Esophagus muscularis mucosa (tissue), 4 donors: ENCODE measurements at places on chromosomes 12 and 14. TPM values are rescaled to one million over a fixed set of nuclear protein-coding genes. Genes with fewer than 3 reads are reported as not detected.

DNA sequence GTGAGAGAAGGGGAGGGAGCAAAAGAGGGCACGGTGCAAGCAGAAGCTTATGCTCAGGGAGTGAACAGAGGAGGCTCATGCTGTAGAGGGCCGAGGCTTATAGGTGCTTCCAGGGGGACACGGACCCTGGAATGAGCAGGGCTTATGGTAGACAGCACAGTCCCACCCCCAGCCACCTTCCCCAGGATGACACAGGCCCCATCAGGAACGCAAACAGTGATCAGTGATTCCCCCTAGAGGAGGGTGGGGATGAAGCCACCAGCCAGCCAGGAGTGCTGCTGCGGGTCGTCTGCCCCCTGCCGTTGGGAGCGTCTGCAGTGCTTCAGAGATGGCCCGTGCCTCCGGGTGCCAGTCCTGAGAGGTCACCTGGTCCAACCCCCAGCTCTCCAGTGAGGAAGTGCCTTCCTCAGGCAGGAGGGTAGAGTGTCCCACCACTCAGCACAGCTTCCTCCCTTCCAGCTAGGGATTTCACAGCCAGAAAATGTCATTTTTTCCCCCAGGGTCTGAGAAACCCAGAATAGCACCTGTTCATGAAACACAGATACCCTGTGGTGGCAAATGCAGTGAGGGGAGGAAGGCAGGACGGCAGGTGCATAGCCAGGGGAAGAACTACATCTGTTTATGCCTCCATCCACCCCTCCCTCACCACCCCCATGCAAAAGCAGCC lies 60.7 kb downstream of the SLC6A12 start:
- H3K36me3 ChIP-seq = no peaks in the 10 kb centered on the region
- H3K27ac ChIP-seq = no peak overlapping the region
- peaks cover 55% of the 10 kb centered on the region for H3K27me3 ChIP-seq

MYF6 gene
- 0.29 TPM for total RNA-seq

DNA sequence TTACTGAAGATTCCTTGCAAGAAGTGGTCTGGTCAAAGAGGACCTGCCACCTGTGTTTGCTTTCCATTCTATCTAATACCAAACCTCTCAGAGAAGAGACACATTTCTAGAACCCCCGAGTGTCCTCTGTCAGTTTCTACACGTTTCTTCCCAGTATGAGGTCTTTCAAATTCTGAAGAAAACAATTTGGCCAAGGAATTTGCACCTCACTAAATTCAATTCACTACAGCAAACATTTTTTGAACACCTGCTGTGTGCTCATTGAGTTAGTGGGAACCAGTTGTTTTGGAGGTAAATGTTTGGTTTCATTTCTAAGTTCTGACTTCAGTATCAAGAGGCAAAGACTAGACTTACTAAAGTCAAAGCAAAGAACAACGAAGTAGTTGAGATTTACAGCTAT lies 19.4 kb downstream of the GPR19 start:
- no peak overlapping the region for H3K27ac ChIP-seq
- no peak for DNase-seq
- H3K36me3 ChIP-seq = no peaks in the 10 kb centered on the region
- no peak overlapping the region for H3K4me3 ChIP-seq
- no peaks in the 10 kb centered on the region for H3K27me3 ChIP-seq
- H3K4me1 ChIP-seq = no peaks in the 10 kb centered on the region

GRCh38 chr14:96920820-96921219 lies 123.6 kb downstream of the VRK1 start:
- H3K27me3 ChIP-seq = no peaks in the 10 kb centered on the region
- no peak overlapping the region for H3K27ac ChIP-seq
- no peak overlapping the region for H3K4me3 ChIP-seq
- DNase-seq = no peak

GRCh38 chr12:59761542-59761941 lies 165.7 kb downstream of the SLC16A7 start:
- DNase-seq = no peak
- H3K4me1 ChIP-seq = no peaks in the 10 kb centered on the region
- H3K27me3 ChIP-seq = no peaks in the 10 kb centered on the region

DNA sequence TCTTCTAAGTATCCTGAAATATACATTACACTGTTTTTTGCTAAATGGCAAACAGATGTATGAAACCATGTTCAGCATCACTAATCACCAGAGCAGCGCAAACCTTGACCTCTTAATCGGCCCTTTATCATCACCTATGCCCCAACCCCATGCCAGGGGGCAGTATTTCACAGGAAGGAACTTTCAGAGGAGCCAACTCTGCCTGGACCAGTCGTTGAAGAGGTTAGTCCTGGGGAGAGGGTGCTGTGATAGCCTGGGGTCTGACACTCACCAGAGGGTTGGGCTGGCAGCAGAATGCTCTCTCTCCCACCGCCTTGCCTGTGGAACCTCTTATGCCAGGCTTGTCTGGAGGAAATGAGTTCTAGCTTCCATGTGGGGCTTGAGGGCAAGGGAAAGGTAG lies 411.7 kb downstream of the TMEM117 start:
- no peaks in the 10 kb centered on the region for H3K36me3 ChIP-seq
- no peak overlapping the region for H3K4me3 ChIP-seq
- no peak overlapping the region for H3K27ac ChIP-seq
- no peak for DNase-seq
- no peaks in the 10 kb centered on the region for H3K4me1 ChIP-seq

DNA sequence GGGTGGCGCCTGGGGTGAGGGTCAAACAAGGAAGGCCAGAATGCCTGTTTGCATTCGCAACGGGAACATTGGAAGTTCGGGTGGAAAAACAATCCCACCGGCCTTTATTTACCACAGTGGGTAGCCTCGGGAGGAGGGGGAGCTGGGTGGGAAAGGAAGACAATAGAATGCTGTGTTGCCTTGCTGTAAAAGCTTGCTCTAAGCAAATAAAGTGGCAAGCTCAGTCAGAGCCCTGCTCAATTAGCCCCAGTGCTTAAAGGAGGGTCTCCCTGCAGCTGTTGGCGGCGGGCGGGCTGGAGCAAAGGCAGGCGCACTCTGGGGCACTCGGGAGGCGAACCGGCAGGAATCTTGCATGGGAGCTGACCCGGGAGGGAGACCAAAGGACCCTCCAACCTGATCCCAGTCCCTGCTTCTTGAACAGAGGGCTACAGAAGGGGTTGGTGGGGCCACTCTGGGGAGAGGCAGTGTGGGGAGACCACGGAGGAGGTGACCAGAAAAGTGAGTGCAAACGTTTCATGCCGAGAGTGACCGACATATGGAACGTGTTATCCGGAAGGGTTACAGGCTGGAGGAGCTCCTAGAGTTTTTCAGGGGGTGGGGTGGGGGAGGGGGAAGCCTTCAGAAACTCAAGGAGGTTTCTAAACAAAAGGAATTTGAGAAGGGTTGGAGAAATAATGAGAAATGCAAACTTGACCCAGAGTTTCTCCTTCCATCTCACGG lies 48.5 kb downstream of the NTF3 start:
- H3K4me1 ChIP-seq = no peaks in the 10 kb centered on the region
- no peaks in the 10 kb centered on the region for H3K27me3 ChIP-seq

- DNase-seq = no peak
- no peak overlapping the region for H3K27ac ChIP-seq
- no peak overlapping the region for H3K4me3 ChIP-seq
- no peaks in the 10 kb centered on the region for H3K36me3 ChIP-seq
- H3K27me3 ChIP-seq = no peaks in the 10 kb centered on the region
Measured at GRCh38 chr12:90303771-90304170, 595.1 kb upstream of the ATP2B1 start.

DNA sequence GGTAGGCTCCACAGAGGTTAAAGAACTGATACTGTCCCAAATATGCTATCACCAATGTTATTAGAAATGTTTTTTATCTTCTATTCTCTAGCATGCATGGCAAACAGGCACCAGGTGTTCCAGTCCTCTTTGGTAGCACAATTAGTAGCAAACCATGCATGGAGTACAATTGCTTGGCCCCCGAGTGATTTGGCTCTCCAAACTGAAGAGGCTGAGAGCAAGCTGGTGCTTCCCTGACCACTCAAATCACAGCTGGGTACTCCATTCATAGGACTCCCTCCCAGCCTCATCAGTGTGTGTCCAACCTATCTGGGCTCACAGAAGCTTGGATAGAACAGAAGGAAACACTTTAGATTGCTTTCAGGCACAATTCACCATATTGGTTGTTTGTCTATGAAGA lies 93.4 kb downstream of the DIO2 start:
- DNase-seq = no peak
- H3K27ac ChIP-seq = no peak overlapping the region
- no peaks in the 10 kb centered on the region for H3K36me3 ChIP-seq
- no peaks in the 10 kb centered on the region for H3K4me1 ChIP-seq
- no peak overlapping the region for H3K4me3 ChIP-seq

PIWIL1 gene
- under 0.01 TPM for total RNA-seq

- H3K36me3 ChIP-seq = no peaks in the 10 kb centered on the region
- H3K4me1 ChIP-seq = no peaks in the 10 kb centered on the region
- no peak overlapping the region for H3K4me3 ChIP-seq
- no peak for DNase-seq
- H3K27ac ChIP-seq = no peak overlapping the region
- H3K27me3 ChIP-seq = no peaks in the 10 kb centered on the region
Measured at GRCh38 chr14:77808250-77808649, 8.3 kb downstream of the ADCK1 start.

STAB2 gene
- total RNA-seq = 0.50 TPM
